Urinary bladder (tissue), 4 donors: ENCODE measurements at places on chromosomes 11 and 22.

DNA sequence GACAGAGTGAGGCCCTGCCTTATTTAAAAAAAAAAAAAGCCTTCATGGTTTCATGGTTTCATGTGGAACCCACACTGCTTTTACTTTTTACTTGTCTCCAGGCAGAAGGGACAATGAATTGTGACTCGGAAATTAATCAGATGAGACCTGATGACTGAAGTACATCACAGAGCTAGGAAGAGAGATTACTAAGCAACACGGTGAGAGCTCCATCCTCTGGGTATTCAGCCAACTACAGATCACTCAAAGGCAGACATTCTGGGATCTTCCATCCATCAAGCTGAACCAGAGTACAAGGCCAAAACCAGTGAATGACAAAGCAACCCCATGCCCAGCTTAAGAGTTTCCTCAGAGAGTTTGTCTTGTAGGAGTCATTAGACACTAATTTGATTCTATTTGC, 433.2 kb downstream of the SOX6 start:
- DNase-seq, result no peak

DNA sequence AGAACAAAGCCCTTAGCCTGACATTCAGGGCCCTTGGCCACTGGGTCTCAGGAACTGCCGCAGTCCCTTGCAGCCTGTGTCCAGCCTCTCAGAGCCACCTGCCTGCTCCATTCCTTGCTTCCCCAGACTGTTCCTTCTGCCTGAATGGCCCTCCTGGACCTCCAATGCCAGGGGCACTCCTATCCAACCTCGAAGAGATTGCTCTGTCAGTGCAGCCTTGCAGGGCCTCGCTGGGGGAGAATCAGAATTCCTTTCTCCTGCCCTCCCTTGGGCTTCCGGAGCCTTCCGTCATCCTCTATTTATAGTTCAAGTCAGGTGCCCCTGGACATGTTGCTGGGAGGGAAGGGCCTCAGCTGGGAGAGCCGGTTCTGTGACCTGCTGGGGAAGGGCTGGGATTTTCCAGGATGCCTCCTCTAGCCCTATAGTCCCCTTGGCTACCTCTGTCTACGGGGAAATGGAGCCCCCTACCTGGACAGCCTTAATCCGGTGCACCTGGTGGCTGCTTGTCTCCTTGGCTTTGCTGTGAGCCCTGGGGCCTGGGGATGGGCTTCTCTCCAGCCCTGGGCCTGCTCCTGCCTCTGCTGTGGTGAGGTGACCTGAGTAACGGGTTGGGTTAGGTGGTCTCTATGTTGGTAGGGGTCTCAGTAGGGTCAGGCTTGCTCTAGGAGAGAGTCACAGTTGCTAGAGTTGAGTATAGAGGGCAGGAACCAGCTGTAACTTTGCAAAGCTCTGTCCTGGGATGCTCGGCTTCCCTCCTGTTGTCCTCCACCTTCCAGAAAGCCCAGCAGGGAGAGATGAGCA, 45.9 kb upstream of the SYT7 start:
- peak; percentile 70 for DNase-seq

- DNase-seq, result no peak
Measured at GRCh38 chr11:83156996-83157593, at the start of gene PCF11. Gene PCF11 (plus strand): TSS chr11:83157131. CDS start chr11:83157440, 309 bp downstream.

GRCh38 chr22:17079572-17079971, 5.2 kb upstream of the IL17RA start:
- no peak for DNase-seq
